ENCODE measurements at places on chromosomes 3 and 15.

DNA sequence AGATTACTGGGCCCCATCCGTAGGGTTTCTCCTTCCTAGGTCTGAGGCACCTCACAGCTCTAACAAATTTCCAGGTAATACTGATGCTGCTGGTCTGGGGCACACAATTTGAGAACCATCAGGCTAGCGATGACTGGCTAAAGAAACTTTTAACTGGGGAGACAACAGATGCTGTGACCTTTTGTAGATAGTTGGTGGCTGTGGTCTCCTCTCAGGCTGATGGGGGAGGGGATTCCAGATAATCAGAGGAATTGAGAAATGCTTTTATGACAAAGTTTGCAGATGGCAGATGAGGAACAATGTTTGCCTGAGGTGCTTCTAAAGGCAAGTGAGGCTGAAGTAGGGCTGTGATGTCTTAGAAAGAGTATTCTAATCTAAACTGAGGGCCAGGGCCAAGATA is 13.8 kb upstream of the CCR9 start:
- no peak for DNase-seq

- no peak for DNase-seq
These were observed 48.5 kb upstream of the PPP2R3A start for GRCh38 chr3:135917076-135917475.

GRCh38 chr3:140285380-140285779 is 350.4 kb downstream of the CLSTN2 start:
- DNase-seq: no peak

GRCh38 chr3:104175696-104176095 is 1191.0 kb upstream of the ALCAM start:
- DNase-seq: no peak

DNA sequence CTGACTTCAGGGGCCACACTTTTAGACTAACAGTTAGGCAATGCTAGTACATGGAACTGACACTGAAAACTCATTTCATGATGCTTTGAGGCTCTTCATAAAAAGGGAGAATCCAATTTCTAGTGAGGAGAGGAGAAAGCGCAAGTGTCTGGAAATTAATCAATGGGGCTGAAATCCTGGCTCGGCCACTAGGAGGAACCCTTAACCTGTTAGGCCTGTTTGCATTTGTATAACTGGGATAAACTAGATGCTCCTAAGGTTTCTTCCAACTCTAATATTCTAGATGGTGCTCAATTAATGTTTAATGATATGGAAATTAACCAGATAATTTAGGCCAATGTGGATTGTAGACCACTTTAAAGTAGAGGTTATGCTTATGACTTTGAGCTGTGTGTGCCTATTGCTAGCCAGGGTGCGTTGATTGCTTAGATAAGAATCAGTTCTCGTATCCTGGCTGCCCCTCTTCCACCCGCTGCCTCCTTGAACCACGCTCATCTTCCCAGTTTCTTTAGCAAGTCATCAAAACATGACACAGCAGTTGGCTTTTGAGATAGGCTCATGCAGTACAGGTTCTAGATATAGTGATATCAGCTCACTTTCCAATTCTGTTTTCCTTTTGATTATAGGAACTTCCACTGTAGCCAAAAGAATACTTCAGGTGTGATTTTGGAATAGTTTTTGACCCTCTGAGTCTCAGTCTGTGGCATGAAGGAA is 16.8 kb upstream of the CRBN start:
- DNase-seq: no peak

GRCh38 chr3:43076857-43077256 is 29.0 kb downstream of the POMGNT2 start:
- no peak for DNase-seq

DNA sequence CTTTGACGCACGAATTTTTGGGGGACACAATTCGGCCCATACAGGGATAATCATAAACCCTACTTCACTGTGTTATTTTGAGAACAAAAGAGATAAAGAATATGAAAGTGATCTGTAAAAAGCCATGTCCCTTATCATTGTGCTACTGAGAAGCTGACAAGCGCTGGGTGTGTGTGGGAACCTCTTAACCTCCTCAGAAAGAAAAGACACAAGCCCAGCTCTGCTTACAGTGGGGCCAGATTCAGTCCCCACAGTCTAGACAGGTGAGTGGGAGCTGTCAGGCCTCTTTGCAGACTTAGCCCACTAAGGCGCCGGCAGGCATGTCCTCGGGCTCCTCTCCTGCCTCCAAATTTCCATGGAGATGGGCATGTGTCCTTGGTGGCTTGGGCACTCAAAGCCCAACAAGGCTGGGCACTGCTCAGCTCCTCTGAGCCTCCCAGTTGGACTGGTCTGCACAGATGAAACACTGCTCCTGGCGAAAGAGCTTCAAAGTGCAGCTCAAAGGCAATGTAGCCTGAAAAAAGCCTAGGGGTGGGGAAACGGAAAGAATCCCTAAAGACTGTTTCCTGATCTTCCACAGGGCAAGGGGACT is 64.4 kb upstream of the ETV5 start:
- no peak for DNase-seq

GRCh38 chr3:61687663-61688306 is 126.4 kb downstream of the PTPRG start:
- no peak for DNase-seq

DNA sequence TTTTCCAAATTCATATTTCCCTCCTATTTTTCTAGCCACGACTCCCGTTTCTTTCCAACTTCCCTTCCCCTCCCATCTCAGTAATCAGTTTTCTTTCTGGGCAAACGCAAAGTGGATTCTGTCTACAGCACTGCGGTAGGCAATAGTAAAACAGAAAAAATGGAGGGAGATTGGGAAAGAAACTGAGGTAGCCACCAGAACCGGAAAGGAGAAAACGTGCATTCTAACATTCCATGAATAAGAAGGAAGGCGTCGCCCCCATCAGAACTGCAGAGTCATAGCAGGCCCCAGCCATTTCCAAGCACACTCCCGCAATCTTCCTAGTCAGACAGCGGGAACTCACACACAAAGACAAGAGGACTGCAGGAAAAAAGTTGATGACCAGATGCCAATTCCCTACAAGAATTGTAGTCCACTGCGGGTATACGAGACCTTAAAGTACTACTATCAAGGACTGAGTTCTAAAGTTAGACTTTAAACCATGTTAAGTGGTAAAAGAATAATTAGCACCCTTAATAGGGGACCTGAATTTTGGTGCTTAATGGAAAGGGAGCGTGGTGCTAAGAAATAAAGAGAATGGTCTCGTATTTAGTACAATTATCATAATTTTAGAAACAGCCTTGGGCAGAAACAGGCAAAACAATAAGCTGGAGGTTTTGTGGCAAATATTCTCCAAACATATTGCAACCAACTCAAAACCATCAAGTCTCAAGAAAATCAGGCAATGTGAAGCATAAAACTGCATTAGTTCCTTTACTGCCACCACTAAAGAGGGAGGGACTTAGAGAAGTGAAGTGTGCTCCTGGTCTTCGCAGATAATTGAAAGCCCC is 1.4 kb downstream of the PFN2 start:
- DNase-seq: no peak

DNA sequence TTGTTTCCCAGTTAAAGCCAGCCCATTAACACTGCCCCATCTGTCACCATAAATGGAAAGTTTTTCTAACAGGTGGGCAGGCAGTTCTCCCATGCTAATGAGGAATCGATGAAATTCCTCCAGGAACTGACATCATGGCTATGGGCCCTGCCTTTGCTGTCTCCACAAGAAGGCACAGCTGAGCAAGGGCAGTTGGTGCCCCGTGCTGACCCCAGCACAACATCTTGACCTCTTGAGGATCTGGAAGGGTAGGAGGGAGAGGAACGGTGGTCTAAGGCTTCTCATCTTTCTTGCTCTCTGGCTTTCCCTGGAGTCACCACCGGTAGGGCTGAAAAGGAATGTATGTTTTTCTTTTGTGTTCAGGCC is 46.7 kb downstream of the CHCHD6 start:
- no peak for DNase-seq

DNA sequence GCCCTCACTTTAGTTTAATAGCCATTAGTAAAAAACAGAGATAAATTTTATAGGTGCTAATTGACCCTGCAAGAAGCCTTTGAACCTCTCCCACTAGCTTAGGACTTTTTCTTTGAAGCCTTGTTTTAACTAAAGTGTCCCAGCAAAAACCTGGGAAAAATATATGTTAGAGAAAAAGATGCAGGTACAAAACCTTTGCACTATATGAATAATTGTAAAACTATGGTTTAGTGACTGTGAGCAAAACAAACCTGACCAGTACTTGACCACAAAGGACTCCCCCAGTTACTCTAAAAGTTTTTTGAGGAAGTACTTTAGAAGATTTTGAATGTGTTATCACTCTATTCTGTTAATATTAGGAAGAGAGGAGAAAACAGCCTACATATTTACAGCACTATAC is 123.3 kb upstream of the TP63 start:
- DNase-seq: no peak

DNA sequence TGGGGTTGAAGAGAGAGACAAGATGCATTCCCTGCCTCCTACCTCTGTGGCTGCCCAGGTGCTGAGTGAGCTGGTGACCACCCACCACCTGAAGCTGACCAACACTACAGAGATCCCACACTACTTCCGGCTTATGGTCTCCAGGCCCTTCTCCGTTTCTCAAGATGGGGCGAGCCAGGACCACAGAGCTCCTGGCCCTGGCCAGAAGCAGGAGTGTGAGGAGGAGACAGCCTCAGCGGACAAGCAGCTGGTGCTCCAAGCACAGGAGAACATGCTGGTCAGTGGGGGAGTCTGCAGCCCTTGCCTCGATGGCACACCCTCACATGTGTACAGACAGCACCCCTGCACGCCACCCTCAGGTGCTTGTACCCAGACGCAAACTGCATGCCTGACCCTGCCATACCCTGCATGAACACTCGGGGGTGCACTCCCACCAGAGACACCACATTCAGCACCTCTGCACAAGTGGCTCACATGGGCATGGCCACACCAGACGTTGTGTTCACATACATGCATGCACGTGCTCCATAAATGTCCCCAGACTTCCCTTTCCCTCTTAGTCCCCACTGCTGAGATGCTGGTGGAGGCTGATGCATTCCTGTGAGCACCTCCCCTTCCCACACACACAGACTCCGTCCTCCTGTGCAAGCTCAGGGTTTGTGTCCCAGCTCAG is 19.0 kb downstream of the ACAA1 start:
- no peak for DNase-seq

- no peak for DNase-seq
These were observed 63.8 kb upstream of the ACP3 start for GRCh38 chr3:132253262-132253878.

GRCh38 chr3:178259703-178260102 is 276.5 kb upstream of the KCNMB2 start:
- DNase-seq: no peak

- DNase-seq: no peak
These were observed 928.7 kb downstream of the DIPK2A start for GRCh38 chr3:144900366-144900765.

- no peak for DNase-seq
These were observed 22.8 kb upstream of the MAP4 start for GRCh38 chr3:48038971-48039481.

- DNase-seq: no peak
These were observed 22.2 kb downstream of the EPHB1 start for GRCh38 chr3:134817297-134817696.

DNA sequence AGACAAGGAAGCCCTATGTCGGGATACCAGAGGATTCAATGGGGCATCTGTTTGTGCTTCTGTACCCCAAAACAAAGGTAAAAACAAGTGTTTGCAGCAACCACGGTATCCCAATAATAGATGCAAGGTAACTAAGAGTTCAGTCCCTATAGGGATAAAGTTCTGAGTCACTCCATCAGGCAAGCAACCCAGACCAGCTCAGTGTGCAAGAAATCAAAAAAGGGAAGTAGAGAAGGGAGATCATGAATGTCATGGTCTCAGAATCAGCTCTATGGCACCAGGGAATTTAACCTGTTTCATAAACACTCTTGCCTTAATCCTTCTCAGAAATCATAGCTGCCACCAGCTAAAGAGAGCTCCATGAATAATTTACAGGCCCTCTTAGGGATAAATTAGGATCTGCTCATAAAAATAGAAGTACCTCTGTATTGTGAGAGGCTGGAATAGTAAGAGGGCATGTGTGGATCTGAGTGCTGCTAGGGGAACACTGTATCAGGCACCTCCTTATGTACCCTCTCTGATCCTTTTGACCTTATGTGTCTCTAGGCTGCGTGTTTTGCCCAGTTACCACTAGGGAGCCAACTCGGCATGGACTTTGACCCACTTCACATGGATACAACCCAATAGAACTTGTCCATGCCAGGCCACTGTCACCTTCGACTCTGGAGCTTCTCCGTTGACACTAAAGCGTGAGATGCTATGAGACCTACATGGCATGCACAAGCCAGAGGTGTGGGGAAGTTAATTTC is 754.6 kb downstream of the AGBL1 start:
- no peak for DNase-seq

DNA sequence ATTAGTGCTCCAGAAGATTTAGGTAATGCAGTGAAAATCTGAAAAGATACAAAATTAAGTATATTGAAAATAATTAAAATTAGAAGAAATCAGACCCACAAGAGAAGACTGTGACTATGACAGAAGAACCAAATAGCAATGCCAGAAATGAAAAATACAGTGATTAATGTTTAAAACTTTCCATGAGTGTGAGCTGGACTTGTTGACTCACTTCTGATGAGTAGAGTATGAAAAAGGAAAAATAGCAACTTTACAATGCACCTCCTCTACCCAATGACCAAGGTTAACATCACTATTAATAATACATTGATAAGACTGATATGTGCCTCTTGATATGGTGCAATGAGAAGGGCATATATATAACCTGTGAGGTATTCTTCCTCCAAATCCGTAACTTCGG is 39.3 kb upstream of the SLC22A13 start:
- DNase-seq: no peak

DNA sequence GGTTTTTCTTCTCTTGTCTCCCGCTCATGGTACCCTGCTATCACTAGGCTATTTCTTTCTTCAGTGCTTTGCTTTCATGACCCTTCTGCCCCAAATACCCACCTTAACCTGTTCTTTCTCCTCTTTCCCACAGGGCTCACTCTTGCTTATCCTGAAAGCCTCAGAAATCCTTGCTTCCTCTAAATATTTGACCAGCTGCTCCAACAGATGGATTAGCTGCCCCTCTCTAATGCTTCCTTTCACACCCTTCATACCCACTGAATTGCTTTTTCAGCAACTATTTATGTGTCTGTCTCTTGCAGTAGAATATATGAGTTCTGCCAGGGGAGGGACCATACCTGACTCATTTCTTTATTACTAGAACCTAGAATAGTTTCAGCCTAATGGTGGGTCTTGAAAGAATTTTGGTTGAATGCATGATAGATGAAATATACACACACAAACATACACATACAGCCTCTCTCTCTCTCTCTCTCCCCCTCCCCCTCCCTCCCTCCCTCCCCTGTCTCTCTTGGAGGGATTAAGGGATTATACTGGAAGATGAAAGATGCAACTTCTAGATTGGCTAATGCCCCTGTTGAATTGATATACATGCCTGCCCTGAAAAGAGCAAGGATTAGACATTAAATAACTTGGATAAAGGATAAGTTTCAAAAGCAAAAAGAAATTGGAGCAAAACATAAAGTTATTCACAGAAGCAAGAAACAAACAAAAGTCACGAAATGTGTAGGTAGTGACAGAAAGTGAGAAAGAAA is 95.0 kb upstream of the GADL1 start:
- no peak for DNase-seq

DNA sequence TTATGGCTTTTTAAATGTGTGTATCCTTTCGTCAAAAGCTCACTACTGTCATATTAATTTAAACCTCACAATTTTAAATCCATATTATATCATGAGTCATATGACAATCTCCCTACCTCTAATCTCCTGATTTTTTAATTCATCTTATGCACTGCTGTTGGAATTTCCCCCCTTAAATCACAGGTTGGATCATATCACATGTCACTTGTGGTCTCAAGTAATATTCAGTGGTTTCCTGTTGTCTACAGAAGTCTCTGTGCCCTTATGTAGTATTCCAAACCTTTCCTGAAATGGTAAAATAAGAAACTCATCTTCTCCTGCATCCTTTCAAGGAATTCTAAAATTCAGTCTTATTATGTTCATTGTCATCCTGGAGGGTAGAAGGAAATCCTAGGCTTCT is 116.0 kb upstream of the CBLB start:
- DNase-seq: no peak
